ENCODE measurements at places on chromosomes 4 and X.

DNA sequence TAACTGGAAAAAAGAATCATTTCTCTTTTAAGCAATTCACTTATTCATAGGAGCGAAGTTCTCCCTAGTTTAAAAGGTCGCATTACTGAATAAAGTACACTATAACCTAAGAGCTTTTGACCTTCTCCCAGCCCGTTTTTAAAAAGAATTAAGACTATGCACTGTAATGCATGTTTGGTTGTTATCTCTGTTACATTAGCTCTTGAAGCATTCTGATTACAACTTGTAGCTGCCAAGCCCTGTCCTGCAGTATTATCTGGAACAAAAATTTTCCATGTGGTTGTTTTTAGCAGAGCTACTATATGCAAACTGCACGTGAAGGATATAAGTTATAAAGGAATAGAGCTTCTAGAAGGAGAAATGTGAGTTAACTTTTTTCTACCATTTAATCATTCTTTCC, 8.1 kb downstream of the GAB1 start:
- no peak for DNase-seq

GRCh38 chr4:140743194-140743931, 12.8 kb downstream of the TBC1D9 start:
- no peak for DNase-seq

DNA sequence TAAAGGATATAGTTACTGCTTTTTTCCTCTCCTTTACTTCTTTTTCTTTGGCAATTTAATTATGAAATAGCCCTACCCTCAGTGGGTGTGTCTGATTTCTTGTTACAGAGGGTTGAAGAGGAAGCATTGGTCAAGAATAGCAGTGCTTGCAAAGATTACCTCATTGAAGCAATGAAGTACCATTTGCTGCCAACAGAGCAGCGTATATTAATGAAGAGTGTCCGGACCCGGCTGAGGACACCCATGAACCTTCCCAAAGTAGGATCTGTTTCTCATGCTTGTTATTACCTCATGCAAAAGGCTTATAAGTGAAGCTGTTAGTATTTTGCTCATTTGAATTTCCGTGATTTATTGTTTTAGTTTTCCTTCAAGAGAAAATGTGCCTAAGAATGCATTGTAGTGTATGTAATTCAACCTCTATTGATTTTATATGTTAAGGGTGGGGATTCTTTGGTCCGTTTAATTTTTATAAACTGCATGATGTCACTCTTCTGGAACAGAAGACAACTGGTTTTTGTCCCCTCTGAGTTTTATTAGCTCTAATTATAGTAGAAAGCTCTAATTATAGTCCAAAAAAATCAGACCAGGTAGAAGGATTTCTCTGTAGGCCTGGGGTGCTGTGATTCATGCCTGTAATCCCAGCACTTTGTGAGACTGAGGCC, 27.9 kb upstream of the MSMO1 start:
- no peak for DNase-seq

- no peak for DNase-seq
Observed at GRCh38 chrX:30874851-30875250, 14.2 kb downstream of the TAB3 start.

- peak; percentile 58 for DNase-seq
Observed at GRCh38 chr4:80183250-80184052, 13.9 kb upstream of the PRDM8 start.

DNA sequence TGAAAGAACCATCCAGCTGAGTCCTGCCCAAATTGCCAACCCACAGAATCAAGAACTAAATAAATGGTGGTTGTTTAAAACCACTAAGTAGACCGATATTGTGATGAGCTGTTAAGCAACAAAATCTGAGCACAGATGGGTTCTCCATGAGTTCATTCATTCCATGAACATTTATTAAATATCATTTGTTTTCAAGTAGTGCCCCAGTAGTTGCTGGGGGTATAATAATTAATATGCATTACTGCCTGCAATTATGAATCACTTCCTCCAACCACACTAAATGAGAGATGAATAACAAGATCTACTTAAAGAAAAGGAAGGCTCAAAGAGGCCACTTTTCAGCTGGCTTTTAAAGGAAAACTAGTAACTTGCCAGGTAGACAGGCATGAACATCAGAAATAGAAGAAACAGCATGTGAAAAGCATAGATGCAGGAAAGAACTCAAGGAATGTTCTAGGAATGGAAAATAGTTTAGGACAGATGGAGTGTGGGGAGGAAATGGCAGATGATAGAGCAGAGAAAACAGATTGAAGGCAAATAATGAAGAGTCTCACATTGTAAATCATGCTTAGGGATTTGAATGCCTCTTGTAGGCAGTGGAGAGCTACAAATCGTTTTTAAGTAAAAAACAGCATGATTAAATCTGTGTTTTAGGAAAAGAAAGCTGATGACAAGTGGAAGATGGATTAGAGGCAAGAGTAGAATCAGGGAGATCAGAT, 641.7 kb upstream of the DIPK2B start:
- no peak for DNase-seq

- DNase-seq, result no peak
Observed at GRCh38 chr4:132065940-132066495, 1083.1 kb upstream of the PCDH10 start.

DNA sequence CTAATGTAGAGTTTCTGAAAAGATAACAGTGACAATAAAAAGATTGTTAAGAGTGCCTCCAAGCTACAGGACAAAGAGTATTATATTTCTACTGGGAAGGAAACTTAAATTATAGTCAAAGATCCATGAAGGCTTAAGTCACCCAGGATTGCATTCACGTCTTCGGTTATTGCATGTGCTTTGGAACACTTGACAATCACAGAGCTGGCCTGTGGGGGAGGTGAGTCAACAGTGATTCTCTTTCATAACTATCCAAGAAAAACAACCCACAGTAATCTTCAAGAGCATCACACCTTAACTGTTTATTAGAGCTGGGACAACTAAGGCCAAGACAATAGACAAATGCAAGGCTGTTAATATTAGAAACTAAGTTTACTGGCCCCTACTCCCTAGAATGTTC, 40.3 kb downstream of the PDGFC start:
- no peak for DNase-seq

- DNase-seq, result no peak
Observed at GRCh38 chr4:1212546-1213335, 36.2 kb downstream of the CTBP1 start.

GRCh38 chr4:184369871-184370270, 104.5 kb downstream of the IRF2 start:
- no peak for DNase-seq

GRCh38 chr4:182215148-182215547, 28.1 kb upstream of the TENM3 start:
- DNase-seq, result no peak

DNA sequence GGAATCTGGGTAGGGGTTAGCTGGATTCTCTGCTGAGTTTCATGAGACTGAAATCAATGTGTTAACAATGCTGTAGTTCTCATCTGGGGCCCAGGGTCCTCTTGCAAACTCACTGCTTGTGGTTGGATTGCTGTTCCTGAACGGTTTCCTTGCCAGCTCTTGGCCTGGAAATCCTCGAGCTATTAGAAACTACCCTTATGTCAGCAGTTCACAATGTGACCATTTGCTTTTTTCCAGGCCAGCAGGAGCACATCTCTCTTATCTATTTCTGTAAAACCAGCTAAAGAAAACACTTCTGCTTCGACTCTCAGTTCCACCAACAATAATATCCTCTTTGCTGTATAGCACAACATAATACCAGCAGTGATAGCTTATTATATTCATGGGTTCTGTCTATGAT, 140.1 kb upstream of the TRAM1L1 start:
- DNase-seq, result no peak

- no peak for DNase-seq
Observed at GRCh38 chr4:81498551-81499099, 26.9 kb upstream of the RASGEF1B start.

GRCh38 chr4:91025241-91026148, 898.3 kb downstream of the CCSER1 start:
- no peak for DNase-seq

GRCh38 chrX:100593581-100593980, 8.8 kb downstream of the TNMD start:
- no peak for DNase-seq

DNA sequence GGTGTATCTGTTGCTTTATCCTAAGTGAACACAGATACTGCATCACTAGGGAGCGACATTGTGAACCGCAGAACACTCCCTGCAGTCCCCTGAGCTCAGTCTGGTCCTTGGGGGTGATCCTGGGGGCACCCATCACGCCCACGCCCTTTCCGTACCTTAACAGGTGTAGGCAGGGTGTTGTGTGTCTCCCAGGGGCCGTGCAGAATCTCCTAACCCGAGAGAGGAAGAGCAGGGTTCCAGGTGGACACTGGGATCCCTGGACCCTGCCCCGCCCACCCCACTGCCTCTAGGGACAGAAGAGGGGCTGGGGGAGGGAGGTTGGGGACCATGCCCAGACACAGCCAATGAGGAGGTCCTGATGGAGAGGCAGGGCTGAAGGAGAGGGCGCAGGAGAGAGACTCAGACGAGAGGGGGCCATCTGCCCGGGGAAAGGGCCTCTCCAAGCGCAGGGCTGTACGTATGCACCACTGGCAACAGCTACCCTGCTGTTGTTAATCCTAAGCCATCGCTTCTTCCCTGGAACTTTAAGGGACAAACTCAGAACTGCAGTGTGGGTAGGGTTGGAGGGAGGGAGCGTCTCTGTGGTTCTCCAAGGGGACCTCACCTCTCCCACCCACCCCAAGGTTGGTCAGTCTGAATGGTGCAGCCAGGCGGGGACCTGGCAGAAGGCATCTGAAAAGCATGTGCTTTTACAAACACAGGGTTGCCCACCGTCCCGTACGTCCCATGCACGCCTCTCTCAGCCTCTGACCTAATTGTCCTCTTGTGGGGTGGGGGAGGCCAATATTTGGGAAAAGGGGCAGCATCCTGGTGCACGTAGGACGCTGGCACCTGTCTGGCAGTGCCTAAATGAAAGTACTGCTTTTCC, 2.5 kb downstream of the P2RY8 start:
- peak; percentile 28 for DNase-seq

- DNase-seq, result no peak
Observed at GRCh38 chrX:51456246-51456645, 40.1 kb downstream of the NUDT11 start.

DNA sequence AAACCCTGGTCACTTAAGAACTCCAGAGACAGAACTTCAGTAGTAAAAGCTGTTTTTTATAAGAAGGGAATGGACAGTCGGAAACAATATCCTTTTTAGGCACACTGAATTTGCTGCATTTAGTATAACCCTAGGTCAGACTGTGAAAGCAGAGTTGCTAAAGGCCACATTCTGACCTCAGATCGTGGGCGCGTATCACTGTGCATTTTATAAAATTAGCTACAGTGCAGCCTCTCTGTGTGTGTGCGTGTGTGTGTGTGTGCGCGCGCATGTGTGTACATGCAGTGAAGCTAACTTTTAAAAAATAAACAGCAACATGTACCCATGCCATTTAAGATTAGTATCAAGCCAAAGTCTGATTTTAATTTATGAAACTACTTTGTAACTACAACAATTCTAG, 8.0 kb downstream of the ZNF827 start:
- DNase-seq, result no peak

DNA sequence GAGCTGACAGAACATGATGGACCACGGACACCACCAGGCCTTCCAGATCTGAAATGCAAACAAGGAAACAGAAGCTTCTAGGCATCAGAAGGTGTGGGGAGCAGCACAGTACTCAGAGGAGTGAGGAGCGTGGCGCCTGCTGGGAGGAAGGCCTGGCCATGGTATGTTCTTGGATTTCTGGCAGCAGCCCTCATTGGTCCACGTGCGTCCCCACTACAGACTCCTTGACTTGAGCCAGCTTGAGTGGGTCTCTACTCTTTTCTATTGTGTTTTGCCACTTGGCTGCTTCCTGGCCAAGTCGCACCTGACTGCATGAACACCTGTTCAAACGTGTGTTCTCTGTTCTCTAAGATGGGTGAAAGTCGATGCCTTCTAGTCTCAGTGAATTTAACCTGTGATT, 18.0 kb downstream of the ZNF275 start:
- no peak for DNase-seq

GRCh38 chrX:111680988-111681779, at the start of gene ALG13:
ALG13 (plus strand) TSS chrX:111681170; CDS start chrX:111681219, 49 bp downstream.
- peak; percentile 91 for DNase-seq

- DNase-seq, result no peak
Observed at GRCh38 chrX:32678487-32678886, 532.9 kb downstream of the DMD start.

GRCh38 chrX:136193771-136194170, 46.4 kb downstream of the FHL1 start:
- peak; percentile 23 for DNase-seq

DNA sequence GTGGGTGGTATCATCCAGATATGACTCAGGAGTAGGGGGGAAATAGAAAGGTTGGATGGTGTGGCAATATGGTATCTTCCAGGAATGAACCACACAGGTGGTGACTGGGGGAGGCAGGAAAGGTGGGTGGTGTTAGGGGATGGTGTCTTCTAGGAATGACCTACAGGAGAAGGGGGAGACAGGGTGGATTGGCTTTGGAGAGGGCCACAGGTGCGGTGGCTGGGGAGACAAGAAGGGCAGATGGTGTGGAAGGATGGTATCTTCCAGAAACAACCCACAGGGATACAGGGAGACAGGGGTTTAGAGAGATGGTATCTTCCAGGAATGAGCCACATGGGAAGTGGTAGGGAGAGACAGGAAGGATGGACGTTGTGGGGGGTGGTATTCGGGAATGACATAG, 64.0 kb downstream of the MAOA start:
- DNase-seq, result no peak

DNA sequence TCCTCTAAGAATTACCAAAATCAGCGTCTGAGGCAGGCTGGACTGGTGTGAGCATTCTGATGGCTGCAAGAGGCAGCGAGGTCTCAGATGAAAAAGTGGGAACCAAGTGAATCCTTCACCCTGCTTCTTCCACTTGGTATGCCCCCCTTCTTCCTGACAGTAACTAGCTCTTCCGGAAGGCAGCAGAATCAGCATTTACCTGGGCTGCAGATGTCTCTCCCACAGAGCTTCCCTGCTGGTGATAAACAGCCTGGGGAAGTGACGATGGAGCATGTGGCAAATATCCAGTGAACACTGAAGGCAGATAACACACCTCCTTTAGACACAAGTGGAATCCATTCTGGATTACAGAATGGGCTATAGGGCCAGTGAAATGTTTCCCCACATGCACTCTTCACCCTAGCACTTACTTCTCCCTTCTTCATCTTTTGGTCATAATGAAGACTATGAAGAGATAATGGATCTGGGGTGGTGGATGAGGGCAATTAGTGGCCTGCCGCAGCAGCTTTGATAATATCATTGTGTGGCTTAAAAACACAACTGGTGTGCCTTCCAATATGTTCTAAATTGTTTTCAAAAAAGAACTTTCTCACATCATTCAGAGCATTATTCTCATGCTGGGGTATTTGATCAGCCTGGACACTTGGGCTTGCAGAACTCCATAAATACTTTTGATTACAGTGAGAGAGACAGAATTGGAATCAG, 60.8 kb upstream of the TBC1D9 start:
- DNase-seq, result no peak

DNA sequence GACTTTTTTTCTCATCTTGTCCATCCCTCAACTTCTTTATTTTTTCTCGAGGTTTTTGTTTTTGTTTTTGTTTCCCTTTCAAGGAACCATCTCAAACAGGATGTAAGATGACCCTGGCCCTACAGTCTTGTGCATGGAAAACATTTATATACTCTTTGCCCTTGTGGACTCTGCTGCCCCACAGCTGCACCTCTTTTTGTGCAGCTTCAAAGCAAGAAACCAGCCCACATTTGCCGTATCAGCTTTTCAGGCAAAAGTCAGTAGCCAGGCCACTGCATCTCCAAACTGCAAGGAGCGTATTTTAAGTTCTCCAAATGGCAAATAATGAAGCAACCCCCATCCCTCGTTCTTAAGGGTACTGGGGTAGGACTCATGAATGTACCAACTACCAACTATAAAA, 756.5 kb downstream of the C4orf33 start:
- DNase-seq, result no peak

Measured in CD4-positive, alpha-beta T cell treated with Interleukin-10 for 1 hour (primary cell).